BJ (cell line): ENCODE measurements at places on chromosomes 6 and 20.
A peak's percentile ranks its signal among the peaks of the same experiment; 100 is the strongest.

- no peak for DNase-seq
Measured at GRCh38 chr6:14478381-14479225, 361.0 kb downstream of the CD83 start.

GRCh38 chr20:32470025-32470861, 112.1 kb downstream of the ASXL1 start:
- DNase-seq = no peak

DNA sequence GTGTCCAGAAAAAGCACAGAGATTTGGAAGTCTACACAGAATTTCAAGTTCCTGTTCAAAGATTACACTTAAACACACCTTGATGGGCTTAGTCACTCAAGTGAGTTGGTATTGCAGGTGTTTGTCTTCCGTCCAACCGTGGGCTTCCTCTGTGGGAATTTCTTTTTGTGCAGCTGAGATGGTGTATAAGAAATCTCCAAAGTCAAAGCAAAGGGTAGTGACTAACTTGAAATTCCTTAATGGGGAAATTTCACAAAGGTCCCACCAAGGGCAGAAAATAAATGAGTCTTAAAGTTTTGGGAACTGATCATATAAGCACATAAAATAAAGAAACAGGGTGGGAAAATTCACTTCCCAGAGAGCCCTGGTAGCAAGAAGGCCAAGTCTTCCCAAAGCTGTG, 102.0 kb upstream of the TNFAIP3 start:
- DNase-seq = no peak

GRCh38 chr6:25922301-25922700, 8.2 kb downstream of the SLC17A2 start:
- no peak for DNase-seq

- DNase-seq = no peak
Measured at GRCh38 chr6:141203902-141204575, 928.7 kb upstream of the GJE1 start.

GRCh38 chr6:147906361-147906760, 397.9 kb downstream of the SAMD5 start:
- no peak for DNase-seq

DNA sequence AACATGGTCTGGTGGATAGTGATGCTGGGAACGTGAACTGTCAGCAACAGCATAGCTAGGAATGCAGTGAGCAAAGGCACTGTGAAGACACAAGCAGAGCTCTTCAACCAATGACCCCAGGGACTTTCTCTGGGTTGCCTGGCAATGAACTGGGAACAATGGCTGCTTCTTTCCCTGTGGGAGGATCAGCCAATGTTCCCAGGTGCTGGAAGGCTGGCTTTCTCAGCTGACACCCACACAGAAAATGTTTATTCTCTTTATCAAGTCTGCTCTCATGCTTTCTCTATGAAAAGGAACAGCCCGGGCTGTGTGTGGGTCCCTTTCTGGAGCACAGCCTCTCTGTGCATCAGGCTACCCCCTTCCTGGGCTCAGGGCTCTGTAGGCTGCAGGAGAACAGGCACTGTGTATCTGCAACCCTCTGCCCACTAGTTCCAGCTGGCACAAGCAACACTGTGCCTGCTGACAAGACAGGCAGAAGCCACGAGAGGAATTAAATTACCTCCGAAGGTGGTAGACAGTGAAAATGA, 54.2 kb downstream of the HFE start:
- DNase-seq = no peak

GRCh38 chr6:137080711-137081110, 35.9 kb upstream of the IL20RA start:
- no peak for DNase-seq

- DNase-seq = no peak
Measured at GRCh38 chr6:156781861-156782631, 4.9 kb downstream of the ARID1B start.

- DNase-seq = no peak
Measured at GRCh38 chr6:124866040-124866439, 96.2 kb upstream of the RNF217 start.

DNA sequence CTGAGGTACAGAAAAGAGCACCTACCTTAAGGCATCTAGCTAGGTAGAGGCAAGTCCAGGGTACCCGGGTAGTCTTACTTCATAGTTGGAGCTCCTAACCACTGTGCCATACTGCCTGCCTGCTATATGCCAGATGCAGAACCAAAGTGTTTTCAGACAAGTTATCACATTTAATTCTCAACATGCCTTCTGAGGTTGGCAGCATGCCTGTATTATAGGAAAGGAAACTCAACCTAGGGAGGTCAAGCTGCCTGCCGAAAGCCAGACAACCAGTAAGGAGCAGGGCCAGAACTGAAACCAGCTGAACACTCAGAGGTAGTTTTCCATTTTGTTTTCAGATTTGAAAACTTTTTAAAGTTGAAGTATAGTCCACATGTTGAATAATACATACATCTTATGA, 5.4 kb downstream of the CTNNBL1 start:
- DNase-seq = no peak

- no peak for DNase-seq
Measured at GRCh38 chr6:31582230-31582643, at the start of gene LTB. Gene LTB, minus strand, starts transcription at chr6:31582424. Its CDS starts 7 bp downstream, at chr6:31582417.

- DNase-seq = no peak
Measured at GRCh38 chr6:22819209-22819608, 249.8 kb downstream of the HDGFL1 start.

DNA sequence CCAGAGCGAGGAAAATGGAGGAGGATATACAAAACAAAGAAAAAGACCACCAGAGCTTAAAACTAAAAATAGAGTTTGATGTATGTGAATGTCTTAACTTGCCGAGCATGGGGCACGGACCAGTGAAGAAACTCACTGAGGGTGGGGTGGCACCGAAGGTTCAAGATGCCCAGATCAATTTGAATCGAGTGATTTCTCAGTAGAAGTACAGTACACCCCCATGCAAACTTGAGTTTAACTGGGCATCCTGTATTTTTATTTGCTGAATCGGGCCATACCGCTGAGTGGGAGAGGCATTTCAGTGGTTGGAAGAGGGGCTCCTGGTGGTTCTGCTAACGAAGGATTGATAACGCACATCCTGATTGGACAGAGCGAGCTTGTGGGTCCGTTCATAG, 81.7 kb downstream of the ANKRD60 start:
- no peak for DNase-seq

DNA sequence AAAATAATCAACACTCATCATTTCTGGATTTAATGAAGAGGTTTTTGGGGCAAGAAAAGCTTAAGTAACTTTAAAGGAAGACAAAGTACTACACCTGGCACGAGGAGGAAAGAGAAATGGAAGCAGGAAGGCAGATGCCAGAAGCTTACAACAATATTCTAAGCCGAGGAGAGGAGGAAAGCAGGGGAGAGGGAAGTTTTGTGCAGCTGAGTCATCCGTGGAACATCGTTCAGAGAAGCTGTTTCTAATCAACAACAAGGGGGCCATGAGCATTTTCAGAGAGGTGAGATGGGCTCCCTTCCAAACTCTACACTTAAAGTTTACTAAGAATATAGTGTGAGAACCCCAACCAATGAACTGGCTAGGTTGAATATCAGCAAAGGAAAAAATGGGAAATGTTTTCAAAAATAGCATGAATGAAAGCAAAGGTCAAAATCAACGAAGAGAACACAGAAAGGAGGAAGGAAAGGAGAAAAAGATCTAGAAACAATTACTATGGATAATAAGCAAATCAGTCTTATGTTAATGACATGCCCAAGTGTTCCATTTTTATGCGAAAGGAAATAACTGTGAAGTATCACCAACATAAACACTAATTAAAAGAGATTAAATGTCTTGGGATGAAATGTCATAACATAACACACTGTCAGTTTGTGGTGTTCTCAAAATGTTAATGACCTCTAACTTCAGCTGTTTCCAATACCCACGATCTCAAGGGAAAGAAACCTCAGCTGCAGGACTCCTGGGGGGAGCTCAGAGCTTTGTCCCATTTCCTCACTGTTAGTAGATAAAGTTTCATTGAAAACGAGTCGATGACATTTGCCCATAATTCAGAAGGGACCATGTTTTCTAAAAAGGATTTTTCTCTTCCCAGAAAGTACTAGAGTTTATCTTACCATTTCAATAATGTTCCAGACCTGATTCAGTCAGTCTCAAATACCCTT, 203.4 kb upstream of the STXBP5 start:
- no peak for DNase-seq

DNA sequence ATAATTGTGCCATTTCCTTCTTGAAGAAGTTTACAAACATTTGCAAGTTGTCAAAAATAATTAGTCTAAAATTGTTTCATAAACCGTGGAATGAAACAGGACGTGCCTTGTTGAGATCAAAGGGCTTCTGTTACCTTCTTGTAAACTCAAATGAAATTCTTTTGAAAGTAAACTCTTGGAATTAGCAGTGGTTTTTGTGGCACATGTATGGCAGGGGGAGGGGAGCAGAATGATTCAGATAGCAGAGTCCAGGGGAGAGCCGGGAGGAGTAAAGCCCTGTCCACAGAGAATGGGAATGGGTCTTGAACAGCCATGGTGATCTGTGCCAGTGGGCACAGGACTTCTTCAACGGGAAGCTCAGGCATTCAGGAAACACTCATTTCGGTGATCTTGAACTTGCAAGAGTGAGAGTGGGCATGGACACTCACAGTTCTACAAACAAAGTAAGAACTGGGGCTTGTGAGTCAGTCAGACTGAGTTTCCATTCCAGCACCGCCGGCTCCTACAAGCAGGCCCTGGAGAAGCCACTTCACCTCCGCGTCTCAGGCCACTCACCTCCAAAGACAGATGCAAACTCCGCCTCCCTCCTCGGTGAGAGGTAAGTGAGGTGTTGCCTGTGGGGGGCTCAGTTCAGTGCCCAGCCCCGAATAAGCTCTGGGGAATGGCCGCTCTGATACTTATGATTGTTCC, 143.1 kb downstream of the CDH26 start:
- DNase-seq = no peak

DNA sequence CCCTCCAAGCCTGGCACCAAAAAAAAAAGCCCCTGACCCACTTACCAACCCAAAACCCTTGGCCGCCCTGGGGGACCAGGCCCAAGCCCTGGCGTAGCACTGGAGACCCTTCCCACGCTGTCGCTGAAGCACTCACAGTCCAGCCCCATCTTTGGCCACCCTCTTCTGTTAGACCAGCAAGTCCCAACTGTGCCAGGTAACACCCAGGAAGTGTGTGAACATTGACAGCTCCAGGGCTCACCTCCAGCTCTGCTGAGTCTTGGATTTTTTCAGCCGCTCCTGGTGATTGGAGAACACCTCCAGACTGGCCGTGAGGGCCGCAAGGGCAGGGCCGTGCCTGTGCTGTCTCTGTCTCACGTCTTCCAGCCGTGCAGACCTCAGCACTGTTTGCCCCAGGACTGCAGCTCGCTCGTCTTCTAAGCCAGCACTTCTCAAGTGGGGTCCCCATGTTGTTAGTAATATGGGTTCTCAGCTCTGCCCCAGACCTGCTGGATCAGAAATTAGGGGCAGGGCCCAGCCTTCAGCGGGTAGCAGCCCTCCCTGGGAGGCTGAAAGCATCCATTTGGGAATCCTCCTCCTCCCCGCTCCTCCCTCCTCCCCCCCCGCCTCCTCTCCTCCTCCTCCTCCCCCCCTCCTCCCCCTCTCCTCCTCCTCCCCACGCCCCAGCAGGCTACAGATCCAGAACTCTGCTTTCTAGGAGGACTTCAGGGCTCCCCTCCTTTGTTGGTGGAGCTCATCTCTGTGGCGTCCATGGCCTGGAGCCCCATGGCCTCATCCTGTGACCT, 18.1 kb downstream of the NPEPL1 start:
- DNase-seq = no peak

- DNase-seq = no peak
Measured at GRCh38 chr6:133432021-133432989, 191.1 kb downstream of the EYA4 start.

GRCh38 chr20:34948030-34948429, 7.6 kb downstream of the GSS start:
- peak; percentile 62 for DNase-seq
